ENCODE measurements at places on chromosomes 5 and 9.

- no peak for DNase-seq
These were observed 110.0 kb downstream of the PAX5 start for GRCh38 chr9:36924071-36924470.

DNA sequence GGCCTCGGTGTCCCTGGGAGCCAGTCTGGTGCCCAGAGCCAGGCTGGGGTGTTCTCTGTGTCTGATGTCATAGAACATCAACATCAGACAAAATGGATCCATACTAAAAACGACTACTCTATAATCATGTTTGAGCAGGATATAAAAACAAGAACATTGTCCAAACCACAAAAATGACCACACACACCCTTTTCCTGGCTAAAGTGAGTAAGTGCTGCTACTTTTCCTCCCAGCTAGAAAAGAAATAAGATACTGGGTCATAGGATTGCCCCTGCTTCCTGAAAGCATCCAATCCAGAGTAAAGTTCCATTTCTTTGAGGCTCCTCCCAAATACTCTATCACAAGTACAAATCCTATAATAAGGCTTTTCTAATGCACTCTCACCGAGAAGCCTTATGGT lies 19.7 kb upstream of the TRAF1 start:
- no peak for DNase-seq

- DNase-seq, result no peak
These were observed 139.3 kb downstream of the LHFPL2 start for GRCh38 chr5:78509145-78509865.

- no peak for DNase-seq
These were observed 10.5 kb downstream of the UGCG start for GRCh38 chr9:111907147-111907546.

DNA sequence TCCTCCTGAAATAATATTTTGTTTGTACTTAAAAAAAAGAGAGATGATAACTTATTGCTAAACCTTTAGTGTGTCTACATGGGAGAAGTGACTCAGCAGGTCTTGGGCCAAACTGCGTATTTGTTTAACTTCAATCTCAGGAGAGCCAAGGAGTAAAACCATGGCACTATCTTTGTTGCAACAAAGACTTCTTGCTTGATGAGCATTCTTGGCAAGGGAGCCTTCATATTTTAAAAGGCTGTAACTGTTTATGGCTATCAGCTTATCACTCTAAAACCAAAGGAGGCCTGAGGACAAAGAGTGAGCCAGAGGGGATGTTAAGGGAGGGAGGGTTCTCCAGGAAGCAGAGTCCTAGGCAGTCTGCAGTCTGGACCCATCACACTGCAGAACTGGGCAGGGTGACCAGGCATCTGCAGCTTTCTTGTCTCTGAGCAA lies 216.2 kb upstream of the S1PR3 start:
- DNase-seq, result no peak

DNA sequence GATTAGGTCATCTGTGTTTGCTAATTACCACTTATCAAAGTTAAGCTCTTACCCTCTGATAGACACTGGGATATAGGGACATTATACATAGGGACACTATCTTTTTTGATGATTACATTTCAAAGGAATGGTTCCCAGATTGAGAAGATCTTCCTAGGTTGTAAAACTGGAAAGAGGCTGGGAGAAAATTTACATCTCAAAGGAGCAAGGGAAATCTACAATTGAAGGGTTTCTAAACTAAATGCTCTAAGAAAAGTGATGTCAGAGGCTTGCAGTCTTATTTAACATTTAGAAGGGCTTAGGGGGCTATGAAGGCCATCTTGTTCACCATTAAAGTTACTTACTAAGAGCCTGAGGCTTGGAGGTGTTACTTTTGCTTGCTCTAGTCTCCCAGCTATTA lies 242.8 kb downstream of the PRR16 start:
- DNase-seq, result no peak

DNA sequence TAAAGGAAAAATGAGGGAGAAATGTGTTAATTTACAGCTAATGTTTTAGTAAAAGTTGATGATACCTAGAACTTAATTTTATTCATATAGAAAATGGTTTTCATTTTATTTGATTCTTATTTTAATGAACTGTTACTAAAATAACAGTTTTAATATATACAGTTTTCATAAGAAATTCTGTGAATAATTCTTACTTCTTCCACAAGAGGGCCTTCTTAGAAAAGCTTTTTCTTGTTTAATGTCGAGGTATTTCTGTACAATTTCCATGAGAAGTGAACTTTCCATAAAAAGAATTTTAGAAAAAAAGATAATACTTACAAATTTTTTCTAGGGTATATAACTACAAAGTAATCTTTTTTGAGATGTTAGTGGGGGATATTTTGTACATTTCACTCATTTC lies 73.9 kb downstream of the KLF9 start:
- DNase-seq, result no peak

GRCh38 chr9:68668127-68668526 lies 36.9 kb upstream of the PIP5K1B start:
- no peak for DNase-seq

- DNase-seq, result no peak
These were observed 104.5 kb upstream of the NFIB start for GRCh38 chr9:14418301-14418940.

GRCh38 chr9:34413231-34413852 lies 36.6 kb upstream of the MYORG start:
- no peak for DNase-seq

- no peak for DNase-seq
These were observed 158.8 kb downstream of the C9orf152 start for GRCh38 chr9:110048976-110049698.

- DNase-seq, result no peak
These were observed 6.0 kb upstream of the IL13 start for GRCh38 chr5:132651838-132652469.

- DNase-seq, result no peak
These were observed 8.0 kb downstream of the NUDT2 start for GRCh38 chr9:34337403-34337802.

DNA sequence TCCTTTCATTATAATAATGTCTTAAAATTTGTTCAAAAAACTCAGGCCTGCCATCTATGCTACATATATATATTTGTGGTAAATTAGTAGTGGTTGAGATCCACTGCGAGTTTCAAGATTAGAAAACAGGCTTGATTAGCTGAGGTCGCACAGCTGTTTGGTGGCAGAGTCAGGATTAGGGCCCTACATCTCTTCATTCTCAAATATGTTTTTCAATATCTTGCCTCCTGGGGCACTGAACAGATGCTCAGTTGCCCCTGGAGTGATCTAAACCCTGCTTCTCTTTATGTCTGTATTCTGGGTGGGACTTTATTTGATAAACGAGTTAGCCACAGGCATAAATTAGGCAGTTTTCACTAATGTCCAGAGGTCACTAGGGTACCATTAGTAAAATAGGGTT lies 27.8 kb upstream of the CEP120 start:
- DNase-seq, result no peak

DNA sequence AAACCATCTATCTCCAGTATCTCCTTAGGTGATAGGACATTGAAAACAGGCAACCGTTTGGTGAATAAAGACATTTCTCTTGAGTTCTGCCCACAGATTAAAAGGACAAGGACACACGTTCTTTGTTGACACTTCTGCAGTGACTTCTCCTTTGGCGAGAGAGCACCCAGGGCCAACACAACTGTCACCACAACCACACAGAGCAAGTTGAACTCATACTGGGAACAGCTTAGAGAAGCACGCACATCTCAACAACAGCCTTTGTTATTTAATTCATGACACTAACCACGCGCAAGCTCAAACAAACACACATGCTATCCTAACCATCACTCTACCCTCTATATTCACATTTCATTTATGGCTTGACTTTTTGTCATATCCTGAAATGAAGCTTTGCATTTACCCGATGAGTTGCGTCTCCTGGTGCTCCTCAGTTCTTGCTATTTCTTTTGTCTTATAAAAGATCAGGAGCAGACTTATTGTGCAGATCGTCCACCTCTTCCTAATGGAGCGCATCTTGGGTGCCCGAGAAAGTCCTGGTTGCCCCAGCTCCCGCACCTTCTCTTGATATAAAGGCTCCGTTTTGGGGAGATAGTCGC lies 543 bp downstream of the ST8SIA4 start:
- DNase-seq, result no peak

DNA sequence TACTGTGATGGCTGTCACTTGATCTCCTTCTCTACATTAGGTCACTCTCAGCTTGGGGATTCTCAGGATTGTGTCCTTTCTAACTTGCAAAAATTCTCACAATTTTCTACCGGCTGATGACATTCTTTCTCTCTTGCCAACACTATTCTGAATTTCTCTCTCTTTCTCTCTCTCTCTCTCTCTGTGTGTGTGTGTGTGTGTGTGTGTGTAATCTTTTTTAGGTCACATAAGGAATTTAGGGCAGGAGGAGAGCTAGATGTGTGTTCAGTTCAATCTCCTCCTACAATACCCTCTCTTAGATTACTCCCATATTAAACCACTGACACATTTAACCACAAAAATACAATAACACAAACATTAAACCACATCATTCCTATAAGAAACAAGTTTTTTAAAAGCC lies 242.3 kb upstream of the NREP start:
- no peak for DNase-seq

DNA sequence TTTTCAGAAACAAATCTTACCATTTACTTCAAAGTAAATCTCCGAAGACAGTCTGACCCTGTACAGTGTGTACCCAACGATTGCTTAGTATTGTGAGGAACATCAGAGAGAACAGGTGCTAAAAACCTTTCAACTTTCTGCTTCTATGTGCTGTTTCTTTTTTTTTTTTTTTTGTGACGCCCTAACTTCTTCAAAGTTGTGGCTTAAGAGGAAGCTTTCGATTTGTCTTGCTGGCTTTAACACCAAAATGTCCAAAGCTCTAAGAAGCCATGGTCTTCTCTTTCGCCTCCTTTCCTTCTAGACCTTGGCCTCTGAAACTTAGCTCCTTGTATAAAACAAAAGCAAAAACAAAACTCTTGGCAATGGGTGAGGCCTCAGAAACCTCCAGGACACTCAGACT lies 1.2 kb downstream of the TNFSF8 start:
- DNase-seq, result no peak
